Left lung (tissue), 14 donors: ENCODE measurements at places on chromosomes 12 and 14. TPM values are rescaled to one million over a fixed set of nuclear protein-coding genes. Genes with fewer than 3 reads are reported as not detected.

- DNase-seq, result no peak
Measured at GRCh38 chr12:13435235-13435933, 238.9 kb downstream of the EMP1 start.

IL31 gene
- not detected for total RNA-seq

DNA sequence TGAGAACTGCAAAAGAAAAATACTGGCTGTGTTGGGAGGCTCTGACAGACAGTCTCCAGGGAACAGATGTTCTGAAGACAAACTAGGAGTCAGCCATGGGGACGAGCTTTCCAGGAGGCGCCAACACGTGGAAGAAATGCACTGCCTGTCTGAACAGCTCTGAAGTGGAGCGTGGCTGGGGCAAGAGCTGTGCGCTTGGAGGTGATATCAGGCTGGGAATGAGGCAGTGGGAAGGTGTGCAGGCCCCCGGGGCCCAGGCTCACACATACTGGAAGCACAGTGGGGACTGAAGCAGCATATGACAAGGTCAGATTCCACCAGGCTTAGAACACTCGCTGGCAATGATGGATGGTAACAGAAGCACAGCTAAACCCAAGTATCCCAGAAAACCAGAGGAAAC lies 17.5 kb downstream of the APPL2 start:
- DNase-seq, result no peak

GNG2 gene
- 41.5 TPM for total RNA-seq

ANKRD33 gene
- total RNA-seq, result not detected

DNA sequence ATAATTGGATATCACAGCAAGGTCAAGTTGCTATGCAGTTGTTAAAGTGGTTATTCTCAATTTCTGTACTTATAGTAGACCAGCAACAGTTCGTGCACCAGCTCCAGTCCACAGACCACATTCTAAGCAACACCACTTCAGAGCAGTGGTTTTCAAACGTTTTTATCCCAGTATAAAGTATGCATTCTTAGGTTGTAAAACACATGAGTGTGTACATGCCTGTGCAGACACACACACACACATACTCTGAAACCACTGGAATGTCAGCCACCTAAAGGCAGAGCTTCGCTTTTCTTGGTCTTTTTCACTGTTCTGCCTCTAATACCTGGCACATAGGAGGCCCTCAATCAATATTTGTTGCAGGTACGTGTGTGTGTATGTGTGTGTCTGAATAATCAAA lies 22.2 kb upstream of the C12orf71 start:
- no peak for DNase-seq

GRCh38 chr12:107512391-107512790 lies 173.2 kb upstream of the PWP1 start:
- no peak for DNase-seq

MORN3 gene
- total RNA-seq, result 0.17 TPM

DNA sequence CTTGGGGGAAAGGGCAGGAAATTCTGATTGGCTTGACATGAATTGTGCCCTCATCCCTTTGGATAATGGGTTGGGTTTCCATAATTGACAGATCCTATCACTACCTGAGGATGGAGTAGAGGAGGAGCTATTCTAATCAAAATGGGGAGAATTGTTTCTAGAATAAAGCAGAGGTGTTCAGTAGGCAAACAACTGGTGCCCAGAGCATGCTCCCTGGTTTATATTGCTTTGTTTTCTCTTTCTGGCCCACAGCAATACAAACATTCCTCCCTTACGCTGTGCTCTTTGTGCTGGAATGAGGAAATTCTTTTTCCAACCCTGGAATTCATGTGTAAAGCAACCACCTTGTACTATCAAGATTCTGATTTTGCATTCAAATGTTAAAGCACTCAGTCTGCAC lies 147.4 kb downstream of the RASSF9 start:
- DNase-seq, result no peak

DNA sequence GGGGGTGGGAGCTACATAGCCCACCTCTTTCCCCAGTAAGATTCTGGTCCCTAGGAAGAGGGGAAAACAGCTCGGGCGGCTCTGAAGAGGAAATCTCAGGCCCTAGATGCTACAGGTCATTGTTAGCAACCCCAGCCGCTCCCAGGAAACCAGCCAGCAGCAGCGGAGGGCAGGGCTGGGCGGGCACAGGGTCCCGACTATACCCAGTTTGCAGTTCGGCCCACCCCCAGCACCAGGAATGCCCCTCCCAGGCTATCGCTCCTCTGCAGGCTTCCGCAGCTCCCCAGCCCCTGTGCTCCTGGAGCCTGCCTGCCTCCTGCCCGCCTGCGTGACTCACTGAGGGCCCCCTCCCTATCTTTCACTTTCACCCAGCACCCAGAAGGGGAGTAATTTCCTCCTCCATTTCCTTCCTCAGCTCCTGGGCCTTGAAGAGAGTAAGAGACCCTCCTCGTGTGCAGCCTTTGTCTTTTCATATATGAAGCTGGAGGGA lies 27.2 kb upstream of the PNMA1 start:
- DNase-seq, result peak; percentile 84

- peak; percentile 67 for DNase-seq
Measured at GRCh38 chr12:58841058-58841798, 79.1 kb downstream of the LRIG3 start.

- DNase-seq, result peak; percentile 17
Measured at GRCh38 chr14:56118611-56119181, 485 bp downstream of the PELI2 start.

ARHGEF25 gene
- total RNA-seq, result 20.0 TPM

CPNE6 gene
- total RNA-seq, result not detected

TDG gene
- total RNA-seq, result 20.5 TPM

GPR132 gene
- 10.4 TPM for total RNA-seq

GRCh38 chr12:124953689-124954405 lies 35.1 kb downstream of the DHX37 start:
- DNase-seq, result no peak

- no peak for DNase-seq
Measured at GRCh38 chr12:132520421-132521199, 30.7 kb downstream of the FBRSL1 start.

DNA sequence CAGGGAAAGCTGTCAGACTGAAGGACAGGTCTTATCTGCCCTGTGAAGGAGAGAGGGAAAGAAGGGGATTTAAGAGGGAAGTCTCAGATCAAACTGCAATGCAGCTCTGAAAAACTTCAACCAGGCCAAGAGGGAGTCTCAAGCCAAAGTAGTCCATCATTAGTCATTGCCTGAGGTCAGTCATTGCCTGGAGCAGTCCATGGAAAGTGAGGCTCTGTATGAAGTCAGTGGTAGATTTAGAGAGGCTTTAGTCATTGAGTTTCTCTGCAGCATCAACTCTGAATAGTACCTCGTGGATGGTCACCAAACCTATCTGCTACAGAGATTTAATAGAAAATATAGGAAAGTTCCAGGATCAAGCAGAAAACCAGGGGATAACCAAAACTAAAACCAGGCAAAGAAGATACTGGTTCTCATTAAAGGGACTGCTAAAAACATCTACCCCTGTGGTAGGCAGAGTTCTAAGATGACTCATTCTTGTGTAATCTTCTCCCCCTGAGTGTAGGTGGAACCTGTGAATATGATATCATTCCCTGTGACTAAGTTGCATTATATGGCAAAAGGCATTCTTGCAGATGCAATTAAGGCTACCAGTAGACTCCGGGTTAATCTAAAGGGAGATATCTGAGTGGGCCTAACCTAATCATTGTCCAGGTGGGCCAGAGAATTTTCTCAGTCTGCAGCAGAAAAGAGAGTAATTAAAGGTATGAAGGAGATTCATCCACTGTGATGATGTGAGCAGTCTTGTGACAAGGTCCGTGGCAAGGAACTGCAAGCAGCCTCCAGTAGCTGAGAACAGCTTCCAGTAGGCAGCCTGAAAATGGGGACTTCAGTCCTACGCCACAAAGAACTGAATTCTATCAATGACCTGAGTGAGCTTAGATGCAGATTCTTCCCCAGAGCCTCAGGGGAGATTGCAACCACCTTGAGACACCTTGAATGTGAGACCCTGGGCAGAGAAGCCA lies 123.1 kb downstream of the GALC start:
- DNase-seq, result no peak

GTF2H3 gene
- 27.2 TPM for total RNA-seq

GRCh38 chr14:38209572-38210557 lies 2.2 kb downstream of the SSTR1 start:
- DNase-seq, result no peak

DNA sequence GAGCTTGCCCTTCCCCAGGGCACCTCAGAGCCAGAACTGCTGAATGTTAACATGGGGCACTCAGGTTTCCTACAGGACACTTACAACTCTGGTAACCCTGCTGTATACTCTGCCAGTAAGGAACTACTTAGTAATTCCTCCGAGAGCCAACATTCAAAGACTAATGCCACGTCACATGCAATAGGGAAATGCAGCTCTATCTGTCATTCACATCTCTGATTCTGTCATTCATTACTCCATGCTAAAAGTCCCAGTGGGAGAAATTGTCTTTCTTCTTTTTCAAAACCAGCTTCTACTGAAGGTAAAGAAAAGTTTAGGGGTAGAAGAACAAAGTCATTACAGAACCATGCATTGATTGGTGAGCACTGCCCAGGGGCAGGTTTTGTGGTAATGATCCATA lies 189.2 kb downstream of the DAD1 start:
- no peak for DNase-seq

GRCh38 chr12:98574110-98574509 lies 19.4 kb upstream of the SLC25A3 start:
- no peak for DNase-seq

DNA sequence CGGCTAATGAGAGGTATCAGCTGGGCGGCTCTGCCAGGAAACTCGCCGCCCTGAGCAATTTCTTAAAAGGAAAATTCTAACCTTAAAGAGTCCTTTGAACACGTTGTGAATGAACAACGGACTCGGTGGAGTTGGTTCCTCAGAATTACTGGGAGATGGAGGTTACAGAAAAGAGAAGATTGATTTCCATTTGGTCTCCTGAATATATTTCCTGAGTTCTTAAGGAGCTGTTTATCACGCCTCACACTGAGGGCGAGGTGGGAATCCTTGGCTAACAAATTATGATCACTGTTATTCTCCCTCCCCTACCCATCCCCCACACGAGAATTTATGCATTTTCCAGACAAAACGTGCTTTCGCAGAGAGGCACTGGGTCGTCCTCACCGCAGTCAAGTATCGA lies 194.5 kb upstream of the C14orf180 start:
- DNase-seq, result no peak

- no peak for DNase-seq
Measured at GRCh38 chr14:59154373-59154772, 34.1 kb upstream of the DAAM1 start.

DNA sequence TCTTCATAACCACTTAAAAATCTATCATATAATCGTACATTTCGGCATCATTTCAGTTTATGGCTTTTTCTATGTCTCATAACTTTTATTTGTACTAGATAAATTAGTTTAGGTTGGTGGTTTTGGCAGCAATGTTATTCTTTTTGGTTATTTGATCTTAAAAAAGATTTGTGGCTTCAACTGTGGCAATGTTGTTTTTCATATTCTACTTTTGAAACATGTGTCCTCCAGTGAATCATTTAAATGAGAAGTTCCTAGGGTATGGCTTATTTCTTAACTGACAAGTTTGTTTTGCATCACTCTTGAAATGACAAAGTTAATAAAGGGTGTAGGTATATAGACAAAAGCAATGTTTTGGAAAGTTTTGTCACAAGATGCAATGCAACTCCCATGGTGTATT lies 11.1 kb upstream of the KITLG start:
- no peak for DNase-seq

LALBA gene
- not detected for total RNA-seq

GRCh38 chr12:112216223-112216622 lies 90.9 kb downstream of the TRAFD1 start:
- no peak for DNase-seq

DNA sequence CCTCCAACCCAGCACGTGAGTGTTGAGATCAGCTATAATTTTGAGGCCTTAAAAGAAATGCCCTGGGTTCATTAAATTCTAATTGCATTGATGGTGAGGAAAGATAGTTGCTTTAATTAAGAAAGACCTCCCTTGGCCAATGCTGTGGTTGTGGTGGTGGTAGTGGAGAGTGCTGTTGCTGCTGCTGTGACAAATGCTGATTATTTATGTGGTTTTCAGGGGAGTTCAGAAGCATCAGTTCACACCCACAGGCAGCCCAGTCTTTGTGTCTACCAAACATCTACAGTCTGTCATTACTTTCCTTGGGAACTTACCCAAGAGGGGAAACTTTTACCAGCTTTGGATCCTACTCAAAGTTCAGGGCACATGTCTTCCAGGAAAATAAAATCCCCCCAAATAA lies 178.4 kb upstream of the PARP11 start:
- no peak for DNase-seq

GRCh38 chr12:109875572-109876131 lies 4.7 kb downstream of the GLTP start:
- no peak for DNase-seq

- no peak for DNase-seq
Measured at GRCh38 chr12:94169966-94170689, 21.8 kb downstream of the PLXNC1 start.

ATG101 gene
- total RNA-seq, result 35.7 TPM
